ENCODE measurements at places on chromosomes 4 and X.

DNA sequence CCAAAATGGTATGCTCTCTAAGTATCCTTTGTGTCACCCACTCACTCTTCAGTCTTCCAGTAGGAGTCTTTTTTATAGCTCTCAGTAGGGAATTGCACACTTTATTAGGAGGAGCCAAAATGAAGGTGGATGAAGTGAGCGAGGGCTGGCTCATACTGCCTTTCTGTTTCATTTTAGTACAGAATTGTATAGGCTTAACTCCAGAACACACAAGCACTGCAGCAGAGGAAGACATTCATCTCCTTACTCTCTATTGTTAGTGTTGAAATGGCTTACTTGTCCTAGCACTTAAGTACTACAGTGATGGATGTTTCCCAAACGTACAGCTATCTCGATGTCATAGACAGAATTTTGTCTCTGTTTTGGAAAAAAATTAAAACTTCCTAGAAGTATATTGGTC is 327.3 kb upstream of the ATOH1 start:
- no peak for DNase-seq

DNA sequence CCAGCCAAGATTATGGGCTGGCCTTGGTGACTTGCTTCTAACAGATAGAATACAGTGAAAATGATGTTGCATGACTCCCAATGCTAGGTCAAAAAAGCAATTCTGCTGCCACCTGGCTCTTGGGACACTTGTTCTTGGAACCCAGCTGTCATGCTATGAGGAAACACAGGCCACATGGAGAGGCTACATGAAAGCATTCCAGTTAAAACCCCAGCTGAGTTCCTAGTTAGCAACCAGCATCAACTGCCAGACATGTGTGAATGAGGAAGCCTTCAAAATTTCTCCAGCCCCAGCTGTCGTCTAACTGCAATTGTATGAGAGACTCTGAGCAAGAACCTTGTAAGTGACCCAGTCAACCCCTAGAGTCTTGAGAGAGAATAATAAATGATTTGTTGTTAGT is 105.2 kb upstream of the FGF16 start:
- DNase-seq = no peak

- DNase-seq = no peak
Measured at GRCh38 chr4:101230801-101231426, 116.4 kb downstream of the PPP3CA start.

GRCh38 chr4:123659262-123659661 is 262.7 kb downstream of the SPRY1 start:
- no peak for DNase-seq

- no peak for DNase-seq
Measured at GRCh38 chrX:13627306-13627705, 25.6 kb upstream of the TCEANC start.

DNA sequence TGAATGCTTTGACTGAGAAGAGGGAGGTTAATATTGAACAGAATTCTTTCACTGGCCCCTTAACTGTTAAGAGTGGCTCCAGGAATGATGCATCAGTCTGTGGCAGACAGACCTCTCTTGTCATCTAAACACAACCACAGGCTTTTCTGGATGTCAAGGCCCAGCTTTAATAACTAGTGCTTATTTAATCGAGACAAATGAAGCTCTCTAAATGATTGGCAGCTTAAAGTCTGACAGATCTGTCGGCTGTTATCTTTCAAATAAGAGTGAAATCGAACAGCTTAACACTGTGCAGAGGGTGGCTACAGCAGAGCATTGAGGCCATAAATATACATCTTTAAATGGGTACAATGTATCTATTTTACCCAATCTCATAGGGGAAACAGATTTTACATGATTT is 500.8 kb upstream of the PABPC4L start:
- no peak for DNase-seq

DNA sequence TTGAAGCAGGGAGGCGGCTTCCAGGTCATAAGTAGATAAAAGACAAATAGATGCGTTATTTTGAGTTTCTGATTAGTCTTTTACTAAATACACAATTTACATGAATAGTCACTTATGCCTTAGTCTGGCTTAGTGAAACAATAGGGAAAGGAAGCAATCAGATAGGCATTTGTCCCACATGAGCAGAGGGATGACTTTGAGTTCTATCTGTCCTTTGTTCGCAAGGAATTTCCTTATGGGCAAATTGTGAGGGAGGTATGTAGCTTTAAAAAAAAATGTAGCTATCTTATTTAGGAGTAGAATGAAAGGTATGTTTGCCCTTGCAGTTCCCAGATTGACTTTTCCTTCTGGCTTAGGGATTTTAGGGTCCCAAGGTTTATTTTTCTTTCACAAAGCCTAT is 26.3 kb upstream of the ADH1C start:
- no peak for DNase-seq

- no peak for DNase-seq
Measured at GRCh38 chr4:66949419-66949818, 595.9 kb downstream of the CENPC start.
